ENCODE measurements at places on chromosomes 2 and 18.

- no peak for DNase-seq
Measured at GRCh38 chr18:29123706-29124530, 947.0 kb upstream of the CDH2 start.

GRCh38 chr2:70091816-70092215, 4.5 kb downstream of the PCBP1 start:
- DNase-seq, result no peak

GRCh38 chr2:61090386-61090921, 24.8 kb downstream of the SANBR start:
- DNase-seq, result no peak

GRCh38 chr2:20501974-20502373, 55.1 kb downstream of the RHOB start:
- DNase-seq, result no peak

DNA sequence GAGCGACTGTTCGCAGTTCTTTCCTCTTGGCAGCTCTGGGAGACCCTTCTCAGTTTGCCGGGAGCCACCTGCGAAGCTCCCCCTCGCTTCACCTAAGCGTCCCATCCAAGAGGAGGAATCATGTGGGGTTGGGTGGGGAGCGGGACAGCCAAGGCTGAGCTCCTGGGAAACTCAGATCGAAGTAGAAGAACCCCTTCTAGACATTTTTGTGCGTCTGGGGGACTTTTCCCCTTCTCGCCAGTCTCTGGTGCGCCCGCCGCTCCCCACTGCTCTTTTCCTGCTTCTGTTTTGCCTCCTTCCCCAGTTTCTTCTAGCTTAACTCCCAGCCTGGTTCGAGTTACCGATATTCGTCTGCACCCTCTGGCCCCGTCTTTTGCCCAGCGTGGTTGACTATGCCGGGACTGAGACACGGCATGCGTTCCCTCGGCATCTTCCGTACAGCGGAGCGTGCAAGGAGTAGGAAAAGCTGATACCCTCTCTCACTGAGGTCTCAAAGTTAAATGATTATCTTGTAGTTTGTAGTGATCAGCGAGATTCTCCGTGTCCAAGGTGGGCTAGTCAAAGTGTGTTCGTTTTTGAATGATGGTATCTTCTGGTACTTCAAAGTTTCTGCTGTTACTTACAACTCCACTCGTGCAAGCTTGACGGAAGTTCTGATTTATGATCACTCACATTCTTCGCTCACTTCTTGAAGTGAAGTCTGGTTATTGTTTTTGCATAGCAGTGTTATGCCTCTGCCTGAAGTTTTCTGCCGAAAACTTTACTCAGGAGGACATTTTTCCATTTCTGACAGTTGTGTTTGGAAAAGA, 664 bp downstream of the CAMKMT start:
- peak; percentile 7 for DNase-seq

DNA sequence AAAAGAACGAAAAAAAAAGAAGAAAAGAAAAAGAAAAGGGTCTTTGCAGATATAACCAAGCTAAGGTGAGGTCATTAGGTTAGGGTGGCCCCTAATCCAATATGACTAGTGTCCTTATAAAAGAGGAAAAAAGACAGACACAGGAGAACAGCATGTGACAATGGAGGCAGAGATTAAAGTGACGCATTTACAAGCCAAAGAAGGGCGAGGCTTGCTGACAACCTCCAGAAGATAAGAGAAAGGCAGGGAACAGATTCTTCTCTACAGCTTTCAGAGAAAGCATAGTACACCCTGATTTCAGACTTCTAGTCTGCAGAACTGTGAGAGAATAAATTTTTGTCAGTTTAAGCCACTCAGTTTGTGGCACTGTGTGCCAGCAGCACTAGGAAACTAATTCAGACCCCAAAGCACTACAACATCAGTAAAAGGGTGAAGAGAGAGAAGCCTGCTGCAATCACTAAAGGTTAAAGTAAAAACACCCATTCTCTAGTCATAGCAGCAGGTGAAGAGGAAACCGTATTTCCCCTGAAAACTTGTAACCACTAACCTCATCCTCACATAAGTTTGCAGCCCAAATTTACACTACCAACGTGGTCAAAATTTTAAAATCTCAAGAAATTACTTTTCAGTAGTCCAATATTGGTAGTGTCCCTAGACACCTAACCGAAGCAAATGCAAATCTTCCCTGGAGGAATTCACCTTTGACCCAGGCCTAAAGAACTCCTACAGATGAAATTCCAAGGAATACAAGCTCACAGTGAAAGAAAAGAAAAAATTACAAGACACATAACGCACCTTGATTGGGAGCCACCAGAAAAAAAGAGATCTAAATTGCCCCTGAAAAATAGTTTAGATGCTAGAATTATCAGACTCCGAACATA, 17.5 kb downstream of the REEP1 start:
- no peak for DNase-seq

DNA sequence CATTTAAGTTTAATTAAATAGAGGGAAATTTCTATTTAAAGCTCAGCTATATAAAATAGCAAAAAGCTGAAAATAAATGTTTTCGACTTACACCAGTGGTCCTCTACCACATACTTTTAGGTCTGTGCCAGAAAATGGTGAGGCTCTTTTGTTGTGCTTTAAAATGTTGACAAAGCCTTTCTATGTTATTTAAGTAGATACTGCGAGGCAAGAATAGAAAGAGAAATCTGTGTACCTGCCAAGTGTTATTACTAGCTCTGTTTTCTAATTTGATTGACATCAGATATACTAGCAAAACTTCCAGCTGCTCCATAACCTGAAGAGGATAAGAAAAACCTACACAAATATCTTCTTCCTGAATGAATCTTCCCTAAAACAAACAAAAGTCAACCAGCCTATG, 53.6 kb downstream of the LPIN2 start:
- DNase-seq, result no peak

DNA sequence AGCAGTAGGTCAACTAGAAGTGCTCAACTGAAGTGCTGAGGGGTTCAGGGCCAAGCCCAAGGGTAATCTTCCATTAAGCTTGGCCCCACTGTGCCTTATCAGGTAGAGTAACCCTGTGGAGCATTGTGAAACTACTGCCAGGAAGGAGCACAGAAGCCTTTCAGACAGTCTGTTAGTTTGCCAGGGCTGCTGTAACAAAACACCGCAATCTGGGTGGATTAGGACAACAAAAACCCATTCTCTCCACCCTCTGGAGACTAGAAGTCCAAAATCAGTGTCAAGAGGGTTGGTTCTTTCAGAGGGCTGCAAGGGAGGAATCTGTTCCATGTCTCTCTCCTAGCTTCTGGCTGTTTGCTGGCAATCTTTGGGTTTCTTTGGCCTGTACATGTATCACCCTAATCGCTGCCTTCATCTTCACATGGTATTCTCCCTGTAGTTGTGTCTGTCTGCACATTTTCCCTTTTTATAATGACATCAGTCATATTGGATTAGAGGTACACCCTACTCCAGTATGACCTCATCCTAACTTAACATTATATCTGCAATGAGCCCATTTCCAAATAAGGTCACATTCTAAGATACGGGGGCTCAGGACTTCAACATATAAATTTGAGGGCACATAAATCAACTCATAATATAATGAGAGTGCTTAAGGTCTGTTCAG, 21.2 kb downstream of the VIT start:
- no peak for DNase-seq

- no peak for DNase-seq
Measured at GRCh38 chr2:64201151-64201550, 56.9 kb upstream of the PELI1 start.

DNA sequence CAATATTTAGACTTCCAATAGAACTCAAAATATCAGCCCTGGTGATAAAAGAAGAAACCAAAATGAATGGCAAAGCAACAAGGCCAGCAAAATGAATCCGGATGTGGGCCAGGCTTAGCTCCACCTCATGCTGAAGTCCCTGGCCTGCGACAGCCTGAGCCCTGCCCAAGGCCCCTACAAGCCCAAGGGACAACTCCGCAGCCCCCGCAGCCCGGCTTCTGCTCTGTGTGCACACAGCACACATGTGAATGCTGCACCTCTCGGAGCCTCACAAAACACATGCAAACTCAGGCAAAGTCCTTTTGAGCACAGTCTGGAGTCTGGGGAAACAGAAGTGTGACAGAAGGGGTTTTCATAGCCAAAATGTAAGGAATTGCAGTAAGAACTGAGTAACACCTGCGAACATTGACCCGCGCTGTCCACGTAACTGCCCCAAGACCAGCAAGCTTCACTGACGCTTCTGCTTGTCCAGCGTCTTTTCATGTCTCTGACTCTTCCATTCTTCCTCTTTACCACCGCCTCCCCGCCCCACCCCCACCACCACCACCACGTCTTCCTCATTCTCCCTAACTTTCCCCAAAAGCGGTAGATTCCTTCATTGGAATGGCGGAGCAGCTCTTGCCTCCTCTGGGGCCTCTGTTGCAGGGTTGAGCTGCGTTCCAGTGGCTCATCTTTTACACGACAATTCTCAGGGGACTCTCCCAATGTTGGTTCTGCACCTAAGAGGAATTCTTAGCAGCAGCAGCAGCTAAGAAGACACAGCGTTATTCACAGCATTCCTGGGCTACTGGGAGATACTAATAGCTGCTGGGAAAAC, 136.4 kb upstream of the COPS8 start:
- DNase-seq, result no peak

DNA sequence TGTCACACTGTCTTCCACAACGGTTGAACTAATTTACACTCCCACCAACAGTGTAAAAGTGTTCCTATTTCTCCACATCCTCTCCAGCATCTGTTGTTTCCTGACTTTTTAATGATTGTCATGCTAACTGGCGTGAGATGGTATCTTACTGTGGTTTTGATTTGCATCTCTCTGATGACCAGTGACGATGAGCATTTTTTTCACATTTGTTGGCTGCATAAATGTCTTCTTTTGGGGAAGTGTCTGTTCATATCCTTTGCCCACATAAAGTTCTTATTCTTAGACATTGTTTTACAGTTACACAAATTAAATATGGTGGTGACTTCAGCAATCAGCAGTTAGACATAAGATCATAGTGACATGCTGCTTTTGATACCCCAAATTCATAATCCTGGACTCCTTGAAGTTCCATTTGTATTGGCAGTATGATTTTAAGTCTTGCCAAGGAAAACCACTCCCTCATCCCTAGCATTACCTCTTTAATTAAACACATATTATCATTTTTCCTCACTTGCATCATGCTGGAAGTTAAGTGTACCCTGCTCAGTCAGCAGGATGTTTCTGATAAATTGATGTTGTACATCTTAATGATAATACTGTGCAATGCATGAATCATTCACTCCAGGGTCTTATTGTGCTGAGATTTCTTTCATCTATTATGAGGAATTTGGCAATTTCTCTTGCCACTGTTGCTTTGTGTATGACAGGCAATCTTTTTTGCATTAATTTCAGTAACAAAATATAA, 67.6 kb upstream of the STAT1 start:
- DNase-seq, result no peak

DNA sequence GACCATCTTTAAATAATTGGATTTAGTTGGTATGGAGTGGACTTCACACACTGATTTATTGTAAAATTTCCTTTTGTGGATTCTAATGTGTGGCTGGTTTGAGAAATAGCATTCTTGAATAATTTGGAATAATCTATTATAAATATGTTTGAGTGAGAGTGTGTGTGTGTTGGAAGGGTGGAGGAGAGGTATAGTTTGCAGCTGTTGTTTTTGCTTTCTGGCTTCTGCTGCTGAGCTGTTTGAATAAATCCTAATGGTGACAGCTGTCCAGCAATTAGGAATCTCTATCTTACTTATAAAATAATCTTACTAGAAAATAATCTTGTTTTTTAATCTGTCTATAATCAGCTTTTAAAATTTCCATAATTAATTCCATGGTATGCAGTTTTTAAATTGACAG, 1283.0 kb upstream of the CDH2 start:
- DNase-seq, result no peak

DNA sequence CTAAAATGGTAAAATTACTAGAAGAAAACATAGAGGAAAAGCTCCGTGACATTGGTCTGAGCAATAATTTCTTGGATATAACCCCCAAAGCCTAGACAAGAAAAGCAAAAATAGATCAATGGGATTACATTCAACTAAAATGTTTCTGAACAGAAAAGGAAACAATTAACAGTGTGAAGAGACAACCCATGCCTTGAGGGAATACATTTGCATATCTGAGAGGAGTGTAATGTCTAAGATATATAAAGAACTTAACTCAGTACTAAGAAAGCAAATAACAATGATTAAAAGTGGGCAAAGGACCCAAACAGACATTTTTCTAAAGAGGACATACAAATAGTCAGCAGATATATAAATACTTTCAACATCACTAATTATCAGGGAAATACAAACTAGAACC, 206.2 kb downstream of the VAPA start:
- no peak for DNase-seq

GRCh38 chr2:231673348-231673770, 35.0 kb upstream of the PTMA start:
- no peak for DNase-seq

GRCh38 chr2:95354925-95355324, 47.6 kb upstream of the FAHD2A start:
- no peak for DNase-seq

DNA sequence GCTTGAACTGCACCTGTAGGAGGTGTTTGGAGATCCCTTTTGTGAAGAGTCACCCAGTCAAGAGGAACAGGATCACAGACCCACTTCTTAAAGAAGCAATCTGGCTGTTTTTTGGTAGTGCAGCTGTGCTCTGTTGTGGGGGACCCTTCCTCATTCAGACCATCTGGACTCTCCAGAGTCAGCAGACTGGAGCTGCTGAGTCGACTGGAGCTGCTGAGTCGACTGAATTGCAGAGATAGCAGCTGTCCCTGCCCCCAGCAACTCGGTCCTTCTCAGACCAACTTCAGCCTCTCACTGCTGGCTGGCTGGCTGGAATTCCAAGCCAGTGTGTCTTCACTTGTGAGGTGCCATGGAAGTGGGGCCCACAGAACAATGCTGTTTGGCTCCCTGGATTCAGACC, 56.8 kb downstream of the GTF3C3 start:
- no peak for DNase-seq

DNA sequence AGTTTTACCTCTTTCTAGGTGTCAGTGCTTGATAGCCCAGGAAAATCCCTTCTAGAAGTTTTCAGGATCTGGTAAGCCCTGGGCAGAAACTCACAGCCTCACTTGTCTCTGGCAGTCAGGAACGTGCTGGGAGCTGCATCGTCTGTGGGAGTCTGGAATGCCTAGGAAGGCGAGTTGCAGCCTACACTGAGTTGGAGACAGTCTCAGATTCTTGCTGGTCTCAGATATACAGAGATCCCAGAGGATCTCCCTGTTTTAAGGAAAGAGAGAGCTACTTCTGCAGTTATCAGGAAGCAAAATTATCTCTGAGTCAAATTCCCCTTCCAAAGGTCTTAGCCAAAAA, 104.4 kb upstream of the CDC42EP3 start:
- DNase-seq, result no peak

- no peak for DNase-seq
Measured at GRCh38 chr18:27185025-27185763, at the start of gene CHST9. CHST9 (minus strand) TSS chr18:27185308; CDS start chr18:27142809, 42,499 bp downstream.

- no peak for DNase-seq
Measured at GRCh38 chr2:25491966-25492532, 150.3 kb upstream of the DNMT3A start.

GRCh38 chr18:12516049-12516630, 108.4 kb downstream of the PRELID3A start:
- DNase-seq, result no peak

- no peak for DNase-seq
Measured at GRCh38 chr2:174535083-174535482, 48.3 kb upstream of the GPR155 start.

GRCh38 chr2:25034081-25034480, 7.8 kb upstream of the EFR3B start:
- DNase-seq, result no peak

GRCh38 chr18:48335829-48336228, 73.4 kb downstream of the ZBTB7C start:
- DNase-seq, result no peak

Measured in activated T-helper 1 cell treated with Interleukin-2 at 50 U/mL for 16 hours (primary cell).